Central memory CD8-positive, alpha-beta T cell (primary cell): ENCODE measurements at places on chromosomes 5 and 9.

DNA sequence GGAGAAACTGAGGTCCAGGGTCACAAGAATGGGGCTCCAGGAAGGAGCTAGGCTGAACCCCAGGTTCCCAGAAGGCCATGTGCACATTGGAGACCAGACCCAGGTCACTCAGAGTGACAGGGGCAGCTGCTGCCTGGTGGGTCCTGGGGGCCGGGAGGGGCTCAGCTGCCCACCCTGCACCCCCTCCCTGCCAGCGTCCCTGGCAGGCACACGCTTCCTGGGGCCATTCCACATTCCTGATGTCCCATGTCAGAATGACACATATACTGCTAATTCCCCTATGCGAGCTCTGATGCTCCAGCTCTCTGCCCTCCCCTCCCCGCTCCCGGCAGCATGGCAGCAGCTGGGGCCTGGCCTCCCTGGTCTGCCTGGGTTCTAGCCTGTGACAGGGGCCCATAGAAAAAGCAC is 14.0 kb downstream of the FGFR4 start:
- DNase-seq: no peak

DNA sequence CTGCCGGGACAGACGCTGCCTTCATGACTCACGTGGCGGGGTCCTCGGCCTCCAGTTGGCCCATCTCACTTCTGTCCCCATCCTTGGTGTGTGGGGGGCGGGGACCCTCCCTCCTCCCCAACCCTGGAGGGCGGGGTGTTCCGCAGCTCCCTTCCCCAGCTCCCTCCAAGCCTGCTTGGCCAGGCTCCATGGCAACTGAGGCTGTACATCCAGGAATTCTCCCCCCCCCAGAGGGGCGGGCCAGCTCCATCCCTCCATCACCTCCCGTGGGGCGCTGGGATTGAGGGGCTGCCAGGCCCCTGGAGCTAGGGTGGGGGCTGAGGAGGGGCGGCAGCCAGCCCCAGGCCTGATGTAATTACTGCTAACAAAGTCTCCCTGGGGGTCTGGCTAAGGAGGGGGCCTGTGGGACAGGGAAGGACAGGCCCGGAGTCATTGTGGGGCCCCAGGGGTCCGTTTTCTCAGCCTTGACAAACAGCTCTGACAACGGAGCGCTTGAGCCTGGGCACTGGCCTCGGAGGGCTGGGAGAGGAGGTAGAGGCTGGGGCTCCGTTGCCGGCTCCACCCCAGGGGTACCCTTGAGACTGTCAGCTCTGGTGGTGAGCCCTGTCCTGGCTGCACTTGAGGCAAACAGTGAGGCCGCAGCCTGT is 8.0 kb downstream of the DIPK1B start:
- DNase-seq: no peak

- DNase-seq: no peak
These were observed 249.1 kb downstream of the ENC1 start for GRCh38 chr5:74391410-74391809.

DNA sequence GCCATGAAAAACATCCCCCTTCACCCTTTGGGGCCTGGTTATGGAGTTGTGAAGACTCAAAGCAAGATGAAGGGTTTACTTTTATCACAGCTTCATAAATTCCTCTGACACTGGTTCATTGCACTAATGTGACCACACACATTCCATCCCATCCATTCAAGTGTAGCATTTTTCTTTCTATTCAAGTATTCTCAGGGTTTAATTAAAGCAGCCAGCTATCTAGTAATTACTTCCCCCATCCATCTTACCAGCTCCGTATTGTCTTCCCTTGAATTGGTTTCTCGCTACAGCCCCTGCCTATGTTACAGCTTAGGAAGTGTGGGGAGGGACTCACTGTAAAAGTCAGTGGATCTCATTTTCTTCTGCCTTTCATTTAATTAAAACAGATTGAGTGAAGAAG is 387.0 kb upstream of the RFX3 start:
- DNase-seq: no peak

- DNase-seq: no peak
These were observed 71.0 kb downstream of the COL23A1 start for GRCh38 chr5:178519155-178519554.

- DNase-seq: no peak
These were observed 29.4 kb upstream of the ADAMTS2 start for GRCh38 chr5:179374506-179375235.

GRCh38 chr5:33075731-33076130 is 364.6 kb downstream of the NPR3 start:
- no peak for DNase-seq

DNA sequence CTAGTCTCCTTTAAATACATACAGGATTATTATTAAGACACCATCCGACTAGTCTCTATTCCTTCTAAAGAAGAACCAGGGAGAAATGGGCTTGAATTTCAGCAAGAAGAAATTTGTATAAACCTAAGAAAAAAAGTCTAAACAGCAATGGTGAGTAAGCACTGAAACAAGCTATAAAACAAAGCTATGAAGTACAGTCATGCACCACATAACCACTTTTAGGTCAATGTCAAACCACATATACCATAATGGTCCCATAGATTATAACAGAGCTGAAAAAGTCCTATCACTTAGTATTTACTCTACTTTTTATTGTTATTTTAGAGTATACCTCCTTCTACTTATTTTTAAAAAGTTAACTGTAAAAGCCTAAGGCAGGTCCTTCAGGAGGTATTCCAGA is 102.0 kb upstream of the NFIB start:
- DNase-seq: no peak

GRCh38 chr9:21154018-21154608 is 12.3 kb downstream of the IFNA21 start:
- DNase-seq: no peak

DNA sequence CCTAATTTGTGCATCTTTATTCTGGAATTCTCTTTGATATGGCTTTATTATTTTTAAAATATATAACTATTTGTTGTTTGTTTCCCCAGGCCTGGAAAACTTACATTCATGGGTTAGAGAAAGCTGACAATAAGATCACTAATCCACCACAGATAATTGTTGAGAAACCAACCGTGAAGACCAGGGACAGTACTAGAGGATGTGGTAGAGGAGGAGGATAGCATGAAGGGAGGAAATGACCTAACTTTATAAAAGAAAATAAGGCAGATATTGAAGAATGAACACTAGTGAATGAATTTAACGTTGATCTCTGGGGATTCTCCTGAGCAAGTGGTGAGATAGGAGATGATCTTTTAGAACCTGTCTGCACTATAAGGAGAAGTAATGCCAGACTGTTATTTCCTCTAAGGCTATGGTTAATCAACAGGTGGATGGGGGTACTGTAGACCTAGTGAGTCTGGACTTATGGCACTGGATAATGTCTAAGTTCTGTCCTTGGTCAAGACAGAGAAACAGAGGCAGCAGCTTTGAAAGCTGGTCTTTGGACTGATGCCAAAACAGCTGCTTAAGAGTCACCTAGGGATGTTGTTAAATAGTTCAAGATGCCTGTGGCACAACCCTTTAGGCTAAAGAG is 52.4 kb downstream of the NREP start:
- DNase-seq: no peak

DNA sequence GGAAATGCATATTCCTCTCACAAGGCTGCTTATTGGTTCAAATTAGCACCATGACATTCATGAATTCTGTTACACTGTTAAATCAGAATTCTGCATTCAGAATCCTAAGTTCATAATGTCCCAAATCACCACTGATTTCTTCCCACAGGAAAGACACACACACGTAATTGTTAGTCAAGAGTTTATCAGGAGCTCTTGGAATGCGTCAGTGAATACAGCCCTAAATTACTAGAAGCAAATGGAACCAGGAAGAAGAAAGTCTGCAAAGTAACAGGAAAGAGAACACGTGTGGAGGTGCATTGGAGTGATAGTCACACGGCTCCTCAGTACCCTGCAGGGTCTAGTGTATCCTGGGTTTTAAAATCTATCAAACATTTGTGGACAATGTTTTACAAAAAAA is 110.2 kb downstream of the ANXA2R start:
- DNase-seq: no peak

GRCh38 chr5:68999181-68999580 is 94.6 kb upstream of the SLC30A5 start:
- DNase-seq: no peak
